ENCODE measurements at places on chromosomes 7 and 10.

GRCh38 chr10:82815680-82816079, 940.7 kb downstream of the NRG3 start:
- no peak for DNase-seq

- no peak for DNase-seq
Observed at GRCh38 chr10:132360766-132361447, 28.9 kb downstream of the LRRC27 start.

DNA sequence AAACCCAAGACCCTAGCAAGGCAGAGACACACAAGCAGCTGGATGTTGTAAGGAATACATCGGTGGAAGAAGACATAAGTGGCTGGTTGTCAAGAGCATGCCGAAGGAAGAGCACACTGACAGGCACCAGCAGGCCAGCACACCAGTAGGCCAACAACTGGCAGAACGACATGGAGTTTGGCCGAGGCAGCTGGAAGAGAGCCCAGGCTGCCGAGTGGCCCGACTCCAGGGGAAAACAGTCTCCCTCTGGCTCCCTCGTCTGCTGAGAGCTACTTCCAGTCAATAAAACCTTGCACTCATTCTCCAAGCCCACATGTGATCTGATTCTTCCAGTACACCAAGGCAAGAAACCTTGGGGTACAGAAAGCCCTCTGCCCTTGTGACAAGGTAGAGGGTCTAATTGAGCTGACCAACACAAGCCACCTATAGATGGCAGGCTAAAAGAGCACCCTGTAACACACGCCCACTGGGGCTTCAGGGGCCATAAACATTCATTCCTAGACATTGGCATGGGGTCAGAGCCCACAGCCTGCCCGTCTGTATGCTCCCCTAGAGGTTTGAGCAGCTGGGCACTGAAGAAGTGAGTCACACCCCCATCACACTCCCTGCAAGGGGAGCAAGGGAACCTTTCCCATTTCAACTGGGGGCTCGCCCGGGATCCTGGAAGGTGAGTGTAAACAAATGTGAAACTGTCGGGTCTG, 14.7 kb upstream of the TNS3 start:
- DNase-seq: no peak

DNA sequence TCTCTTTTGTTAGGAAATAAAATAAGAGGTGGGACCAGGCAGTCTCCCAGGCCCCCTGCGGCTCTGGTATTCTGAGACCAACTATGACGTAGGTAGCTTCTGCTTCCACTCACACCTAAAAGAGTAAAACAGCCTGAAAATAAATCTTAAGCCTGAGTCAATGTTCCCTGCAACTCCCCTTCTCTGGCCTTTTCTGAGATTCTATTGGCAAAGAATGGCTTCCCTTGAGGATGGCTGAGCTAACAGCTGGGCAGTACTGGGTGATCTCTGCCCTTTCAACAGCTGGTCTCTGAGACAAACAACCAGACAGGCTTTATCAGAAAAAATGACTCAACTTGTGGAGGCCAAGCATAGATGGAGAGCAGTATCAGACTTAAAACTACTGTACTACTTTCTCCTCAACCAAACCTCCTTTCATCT, 58.7 kb downstream of the CREB3L2 start:
- no peak for DNase-seq

- no peak for DNase-seq
Observed at GRCh38 chr7:48102530-48102929, 13.5 kb downstream of the UPP1 start.

DNA sequence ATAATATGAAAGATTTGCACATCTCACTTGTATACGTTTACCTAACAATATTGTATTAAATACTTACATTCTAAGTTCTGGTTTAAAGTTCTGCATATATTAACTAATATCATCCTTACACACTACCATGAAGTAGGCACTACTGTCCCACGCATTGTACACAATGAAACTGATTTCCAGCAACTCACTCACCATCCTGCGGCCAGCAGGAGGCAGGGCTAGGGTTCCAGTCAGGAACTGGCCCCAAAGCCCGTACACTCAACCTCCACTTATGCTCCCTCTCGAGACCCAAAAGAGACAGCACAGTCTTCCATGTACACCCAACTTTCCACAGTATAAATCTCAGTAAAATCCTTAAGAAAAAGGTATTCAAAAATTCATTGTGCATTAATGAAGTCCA, 41.4 kb downstream of the GRID1 start:
- DNase-seq: no peak

GRCh38 chr7:101133621-101134398, 6.9 kb downstream of the SERPINE1 start:
- DNase-seq: no peak

DNA sequence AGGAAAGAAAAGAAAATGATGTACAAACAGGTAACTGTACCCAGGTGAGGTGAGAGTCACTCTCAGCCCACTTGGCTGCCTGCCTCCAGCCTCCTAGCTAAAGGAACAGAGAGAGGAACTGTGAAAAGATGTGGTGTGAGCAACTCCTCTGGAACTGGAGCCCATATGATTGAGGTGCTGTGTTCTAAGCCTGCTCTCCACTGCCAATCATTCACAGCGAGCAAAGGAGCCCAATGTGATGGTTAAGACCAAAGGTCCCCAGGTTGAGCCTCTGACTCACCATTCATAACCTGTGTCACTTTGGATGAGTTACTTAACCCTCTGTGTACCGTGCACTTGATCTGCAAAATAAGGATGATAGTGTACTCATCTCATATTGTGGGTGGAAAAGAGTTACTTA, 868.1 kb upstream of the AUTS2 start:
- no peak for DNase-seq

DNA sequence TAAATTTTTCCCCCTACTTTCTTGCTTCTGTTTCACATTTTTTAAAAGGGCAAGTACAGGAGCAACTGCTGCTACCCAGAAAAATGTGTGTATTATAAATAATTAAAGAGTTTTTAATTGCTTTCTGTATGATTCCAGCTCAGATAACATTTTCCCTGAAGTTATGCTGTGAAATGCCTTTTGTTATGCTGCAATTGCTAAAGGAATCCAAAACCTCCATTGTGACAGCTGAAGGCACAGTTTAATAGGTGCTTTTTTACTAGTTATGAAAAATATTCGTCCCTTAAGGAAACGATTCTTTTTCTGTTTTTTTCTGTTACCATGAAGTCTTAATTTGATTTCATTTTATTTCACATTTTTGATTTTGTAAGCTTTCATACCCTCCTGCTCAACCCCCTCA, 83.2 kb downstream of the ZNRF2 start:
- no peak for DNase-seq

- no peak for DNase-seq
Observed at GRCh38 chr10:122504610-122504950, 43.2 kb downstream of the HTRA1 start.
